ENCODE measurements at places on chromosomes 1 and 21.

GRCh38 chr1:66542811-66543767 is 9.1 kb downstream of the SGIP1 start:
- DNase-seq = no peak

DNA sequence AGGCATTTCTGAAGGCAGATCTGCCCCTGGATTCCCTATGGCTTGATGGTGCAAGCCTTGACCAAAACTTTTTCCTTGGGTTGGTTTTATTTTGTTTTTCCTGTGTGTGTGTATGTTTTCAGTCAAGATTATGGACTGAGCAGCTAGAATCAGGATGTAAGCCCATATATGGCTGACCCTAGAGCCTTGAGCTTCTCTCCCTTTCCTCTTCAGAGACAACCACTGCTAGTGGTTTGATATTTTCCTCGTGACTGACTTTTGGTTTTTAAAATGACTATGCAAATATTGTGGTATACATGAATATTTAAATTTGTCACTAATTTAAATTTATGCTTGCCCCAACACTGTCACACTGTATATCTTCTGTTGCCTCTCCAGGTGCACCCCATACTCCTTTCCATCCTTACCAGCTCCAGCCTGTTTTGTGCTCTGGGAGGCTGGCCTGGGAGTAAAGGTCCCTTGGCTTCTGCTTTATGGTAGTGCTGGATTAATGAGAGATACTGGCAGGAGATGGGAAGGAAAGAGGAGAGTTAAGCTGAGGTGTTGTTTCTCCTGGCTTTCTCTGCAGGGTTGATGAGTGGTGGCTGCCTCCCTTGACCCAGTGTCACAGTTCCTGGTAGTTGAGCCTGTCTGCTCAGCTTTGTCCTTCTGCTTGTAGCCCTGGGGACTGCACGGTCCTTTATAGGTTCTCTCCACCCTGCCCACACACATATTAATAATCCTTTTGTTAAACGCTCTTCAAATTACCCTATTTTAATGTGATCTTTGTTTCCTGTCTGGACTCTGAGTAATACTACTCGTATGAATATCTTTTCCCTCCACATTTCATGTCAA is 44.4 kb downstream of the RWDD3 start:
- DNase-seq = no peak

GRCh38 chr1:77643456-77643855 is 39.0 kb downstream of the ZZZ3 start:
- DNase-seq = no peak

DNA sequence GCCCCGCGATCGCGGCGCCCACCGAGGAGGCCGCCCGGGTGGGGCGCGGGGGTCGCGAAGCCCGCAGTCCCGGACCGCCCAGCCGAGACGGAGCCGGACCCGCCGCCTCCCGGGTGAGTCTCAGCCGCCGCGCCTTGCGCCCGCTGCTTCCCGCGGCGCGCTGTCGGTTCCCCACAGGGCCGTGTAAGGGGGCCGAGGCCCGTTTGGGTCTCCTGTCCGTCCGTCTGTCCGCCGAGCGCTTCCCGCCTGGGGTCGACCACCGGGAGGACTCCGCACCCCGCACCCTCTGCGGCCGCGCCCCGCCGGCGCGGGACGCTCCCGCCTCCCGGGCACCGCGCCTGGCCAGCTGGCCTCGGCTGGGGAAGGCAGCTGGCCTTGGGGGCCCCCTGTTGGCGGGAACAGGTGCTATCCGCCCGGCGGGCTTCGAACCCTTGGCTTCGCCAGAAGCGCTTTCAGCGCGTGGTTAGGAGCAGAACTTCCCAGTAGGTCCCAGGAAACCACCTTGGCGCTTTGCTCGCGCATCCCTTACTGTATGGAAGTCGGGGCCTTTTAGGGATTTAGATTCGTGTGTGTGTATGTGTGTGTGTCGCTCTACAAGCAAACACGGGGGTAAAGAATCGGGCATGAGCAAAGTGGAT is 414 bp downstream of the TMEM51 start:
- DNase-seq = peak; percentile 68

DNA sequence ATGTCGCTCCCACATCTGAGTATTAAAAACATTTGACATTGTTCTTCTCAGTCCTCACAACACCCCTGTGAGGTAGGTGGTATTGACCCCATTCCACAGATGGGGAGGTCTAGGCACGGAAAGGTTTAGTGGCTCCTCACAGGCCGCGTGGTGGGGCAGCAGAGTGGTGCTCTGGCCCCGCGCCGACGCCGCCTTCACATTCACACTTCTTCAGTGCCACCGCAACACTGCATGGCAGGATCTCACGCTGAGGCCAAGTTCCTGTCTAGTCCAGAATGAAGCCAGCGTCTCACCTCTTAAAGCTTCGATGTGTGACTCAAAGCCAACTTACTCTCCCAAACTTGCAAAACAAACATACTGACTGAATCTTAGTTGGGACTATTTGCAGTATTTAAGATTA is 12.1 kb downstream of the ICMT start:
- no peak for DNase-seq

DNA sequence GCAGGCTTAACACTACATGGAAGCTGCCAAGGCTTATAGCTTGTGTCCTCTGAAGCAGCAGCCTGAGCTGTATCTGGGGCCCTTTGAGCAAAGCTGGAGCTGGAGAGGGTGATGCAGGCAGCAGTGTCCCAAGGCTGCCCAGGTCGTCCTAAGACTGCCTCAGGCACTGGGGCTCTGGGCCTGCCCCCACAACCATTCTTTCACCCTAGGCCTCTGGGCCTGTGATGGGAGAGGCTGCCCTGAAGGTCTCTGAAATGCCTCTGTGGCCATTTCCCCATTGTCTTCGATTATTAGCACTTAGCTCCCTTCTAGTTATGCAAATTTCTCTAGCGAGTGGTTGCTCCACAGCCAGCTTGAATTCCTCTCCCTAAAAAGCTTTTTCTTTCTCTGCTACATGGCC is 142.0 kb downstream of the LRIG2 start:
- DNase-seq = no peak

DNA sequence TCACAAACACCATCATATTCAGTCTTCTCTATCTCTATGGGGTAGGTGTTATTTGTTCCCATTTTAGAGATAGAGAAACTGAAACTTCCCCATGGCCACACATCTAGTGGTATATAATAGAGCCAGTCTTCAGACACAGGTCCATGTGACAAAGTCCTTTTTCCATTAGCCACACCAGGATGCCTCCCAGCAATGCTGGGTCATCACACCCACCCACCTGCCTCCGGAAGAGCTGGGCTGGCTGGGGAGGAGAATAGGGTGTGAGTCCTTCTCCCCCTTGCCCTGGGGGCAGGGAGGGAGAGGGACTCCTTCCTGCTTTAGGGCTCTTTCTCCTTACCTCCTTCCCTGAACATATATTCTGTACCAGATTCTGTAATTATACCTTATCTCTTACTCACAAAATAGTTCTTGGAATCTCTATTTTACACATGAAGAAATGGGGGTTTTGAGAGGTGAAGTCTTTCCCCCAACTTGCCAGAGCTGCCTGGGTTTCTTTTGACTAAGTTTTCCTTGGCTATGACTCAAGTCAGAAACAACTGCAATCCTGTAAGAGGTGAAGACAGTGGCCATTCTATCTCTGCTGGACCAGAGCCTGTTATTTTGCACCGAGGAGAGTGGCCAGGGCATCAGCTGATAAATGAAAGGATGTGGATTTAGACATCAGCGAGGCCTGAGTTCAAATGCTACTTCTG is 30.0 kb downstream of the SOX13 start:
- DNase-seq = no peak

GRCh38 chr21:38979271-38980121 is 173.8 kb downstream of the ETS2 start:
- no peak for DNase-seq

- no peak for DNase-seq
Measured at GRCh38 chr21:39579734-39580332, 32.9 kb upstream of the B3GALT5 start.

GRCh38 chr1:96048572-96049212 is 672.9 kb upstream of the PTBP2 start:
- DNase-seq = no peak

DNA sequence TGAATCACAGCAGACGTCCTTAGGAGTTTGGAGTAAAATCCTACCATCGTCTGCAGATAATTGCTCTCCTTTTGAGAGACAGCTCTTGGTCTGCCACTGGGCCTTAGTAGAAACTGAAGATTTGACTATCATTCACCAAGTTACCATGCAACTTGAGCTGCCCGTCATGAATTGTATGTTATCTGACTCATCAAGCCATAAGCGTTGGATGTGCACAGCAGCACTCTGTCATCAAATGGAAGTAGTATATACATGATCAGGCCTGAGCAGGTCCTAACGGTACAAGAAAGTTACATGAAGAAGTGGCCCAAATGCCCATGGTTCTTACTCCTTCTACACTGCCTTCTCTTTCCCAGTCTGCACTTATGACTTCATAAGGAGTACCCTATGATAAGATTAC is 317.8 kb downstream of the GPATCH2 start:
- DNase-seq = no peak

DNA sequence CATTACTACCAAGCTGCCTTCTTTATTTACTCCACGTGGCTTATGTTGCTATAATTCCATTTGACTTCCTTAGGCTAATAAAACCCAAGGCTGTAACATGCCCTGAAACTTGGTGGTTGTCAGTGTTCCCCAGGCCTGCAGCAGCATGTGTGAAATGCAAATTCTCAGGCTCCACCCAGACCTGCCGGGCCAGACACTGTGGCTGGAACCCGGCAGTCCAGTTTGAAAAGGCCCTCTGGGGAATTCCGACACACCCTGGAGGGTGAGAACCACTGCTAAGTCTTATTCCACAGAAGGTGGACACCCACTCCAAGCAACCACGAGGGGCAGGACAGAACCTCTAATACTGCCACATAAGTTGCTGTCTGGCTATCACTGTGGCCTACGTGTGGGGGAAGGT is 41.4 kb downstream of the URB1 start:
- no peak for DNase-seq

GRCh38 chr21:41211060-41211805 is 43.3 kb downstream of the BACE2 start:
- no peak for DNase-seq

- DNase-seq = no peak
Measured at GRCh38 chr1:27117733-27118439, 37.0 kb downstream of the SLC9A1 start.

- DNase-seq = no peak
Measured at GRCh38 chr1:205630651-205631009, 1.2 kb downstream of the ELK4 start.

- no peak for DNase-seq
Measured at GRCh38 chr1:208324005-208324404, 79.8 kb upstream of the PLXNA2 start.

DNA sequence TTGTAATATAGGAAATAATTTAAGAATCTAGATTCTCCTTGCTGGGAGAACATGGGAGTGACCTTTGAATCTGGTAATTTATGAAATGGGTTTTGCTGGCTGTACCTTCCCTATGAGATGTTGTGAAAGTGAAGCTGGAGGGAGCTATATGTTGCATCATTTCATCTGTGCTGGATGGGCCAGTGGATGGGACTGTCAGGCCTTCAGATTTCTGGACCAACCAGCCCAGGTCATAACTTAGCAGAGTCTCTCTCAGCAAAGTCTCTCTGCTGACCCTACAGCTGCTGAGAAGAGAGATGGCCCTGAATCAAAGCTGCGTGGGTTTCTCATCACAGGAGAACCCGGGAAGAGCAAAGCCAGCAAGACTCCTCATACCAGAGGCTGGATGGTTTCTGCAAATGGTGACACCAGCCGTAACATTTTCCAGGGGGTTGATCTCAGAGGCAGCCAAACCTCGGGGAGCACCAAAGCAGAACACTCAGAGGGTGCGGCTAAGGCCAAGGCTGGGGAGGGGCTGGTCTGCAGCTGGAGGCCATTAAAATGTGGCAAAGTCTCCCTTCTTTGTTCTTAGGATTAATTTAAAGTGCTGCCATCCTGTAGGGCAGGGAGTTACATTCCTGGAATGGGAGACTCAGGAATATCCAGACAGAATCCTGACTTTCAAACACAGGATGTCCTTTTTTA is 18.2 kb upstream of the PTGFRN start:
- DNase-seq = no peak

DNA sequence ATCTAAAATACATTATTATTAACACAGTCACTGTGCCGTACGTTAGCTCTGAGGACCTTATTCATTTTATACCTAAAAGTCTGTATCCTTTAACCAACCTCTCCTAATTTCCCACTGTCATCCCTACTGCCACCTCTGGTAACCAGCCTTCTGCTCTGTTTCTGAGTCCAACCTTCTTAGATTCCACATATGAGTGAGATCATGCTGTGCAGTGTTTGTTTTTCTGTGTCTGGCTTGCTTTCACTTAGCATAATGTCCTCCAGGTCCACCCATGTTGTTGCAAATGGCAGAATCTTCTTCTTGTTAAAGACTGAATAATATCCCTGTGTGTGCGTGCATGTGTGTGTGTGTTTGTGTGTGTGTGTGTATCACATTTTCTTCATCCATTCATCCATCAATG is 64.2 kb downstream of the ETS2 start:
- no peak for DNase-seq

- no peak for DNase-seq
Measured at GRCh38 chr1:148363439-148363810, 119.7 kb downstream of the PPIAL4G start.
